ENCODE measurements at places on chromosomes 5 and 9.

- DNase-seq = no peak
Measured at GRCh38 chr9:123562844-123563346, 206.9 kb downstream of the CRB2 start.

DNA sequence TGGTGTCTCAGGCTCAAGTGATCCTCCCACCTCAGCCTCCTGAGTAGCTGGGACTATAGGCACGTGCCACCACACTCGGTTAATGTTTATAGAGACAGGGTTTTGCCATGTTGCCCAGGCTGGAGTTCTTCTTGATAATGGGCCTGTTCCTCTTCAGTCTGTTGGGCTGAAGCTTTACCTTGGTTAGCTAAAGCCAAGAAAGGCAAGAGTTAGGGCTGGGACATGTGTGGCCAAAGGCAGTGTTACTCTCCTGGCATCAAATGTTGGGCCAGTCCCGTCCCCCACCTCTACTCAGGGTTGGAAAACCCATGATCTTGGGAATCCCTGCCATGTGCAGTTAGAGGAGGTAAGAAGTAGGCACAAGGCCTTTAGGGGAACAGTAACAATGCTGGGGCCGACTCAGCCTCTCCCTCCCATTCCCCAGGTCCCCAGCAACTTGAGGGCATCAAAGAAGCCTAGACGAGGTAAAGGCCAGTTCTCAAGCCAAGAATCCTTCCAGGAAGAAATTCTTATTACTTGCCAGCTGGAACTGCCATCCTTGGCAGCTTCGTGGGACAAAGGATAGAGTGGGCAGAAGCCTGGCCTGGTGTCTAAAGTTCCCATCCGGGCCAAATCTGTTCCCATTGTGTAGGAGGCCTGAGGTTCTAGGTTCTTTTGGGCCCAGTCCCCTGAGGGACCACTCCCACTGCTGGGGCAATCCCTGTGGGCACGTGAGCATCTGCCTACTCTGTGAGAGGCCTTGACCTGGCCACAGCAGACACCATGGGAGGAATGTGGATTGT is 4.5 kb downstream of the EGR1 start:
- no peak for DNase-seq

DNA sequence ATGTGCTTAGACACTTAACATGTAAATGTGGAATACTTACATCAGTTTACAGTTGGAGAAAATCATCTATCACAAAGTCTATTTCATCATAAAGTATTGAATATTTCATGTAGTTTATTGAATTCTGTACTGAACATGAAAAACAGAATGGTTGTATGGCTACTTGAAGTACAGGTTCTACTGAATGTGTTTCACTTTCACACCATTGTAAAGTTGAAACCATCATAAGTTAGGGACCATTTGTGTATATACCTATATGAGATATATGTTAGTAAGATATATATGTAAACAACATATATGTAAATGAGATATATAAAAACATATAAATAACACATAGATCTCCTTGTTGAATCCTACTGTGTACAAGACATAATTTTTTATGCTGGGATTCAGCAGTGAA is 63.0 kb upstream of the TAF11L2 start:
- DNase-seq = no peak

DNA sequence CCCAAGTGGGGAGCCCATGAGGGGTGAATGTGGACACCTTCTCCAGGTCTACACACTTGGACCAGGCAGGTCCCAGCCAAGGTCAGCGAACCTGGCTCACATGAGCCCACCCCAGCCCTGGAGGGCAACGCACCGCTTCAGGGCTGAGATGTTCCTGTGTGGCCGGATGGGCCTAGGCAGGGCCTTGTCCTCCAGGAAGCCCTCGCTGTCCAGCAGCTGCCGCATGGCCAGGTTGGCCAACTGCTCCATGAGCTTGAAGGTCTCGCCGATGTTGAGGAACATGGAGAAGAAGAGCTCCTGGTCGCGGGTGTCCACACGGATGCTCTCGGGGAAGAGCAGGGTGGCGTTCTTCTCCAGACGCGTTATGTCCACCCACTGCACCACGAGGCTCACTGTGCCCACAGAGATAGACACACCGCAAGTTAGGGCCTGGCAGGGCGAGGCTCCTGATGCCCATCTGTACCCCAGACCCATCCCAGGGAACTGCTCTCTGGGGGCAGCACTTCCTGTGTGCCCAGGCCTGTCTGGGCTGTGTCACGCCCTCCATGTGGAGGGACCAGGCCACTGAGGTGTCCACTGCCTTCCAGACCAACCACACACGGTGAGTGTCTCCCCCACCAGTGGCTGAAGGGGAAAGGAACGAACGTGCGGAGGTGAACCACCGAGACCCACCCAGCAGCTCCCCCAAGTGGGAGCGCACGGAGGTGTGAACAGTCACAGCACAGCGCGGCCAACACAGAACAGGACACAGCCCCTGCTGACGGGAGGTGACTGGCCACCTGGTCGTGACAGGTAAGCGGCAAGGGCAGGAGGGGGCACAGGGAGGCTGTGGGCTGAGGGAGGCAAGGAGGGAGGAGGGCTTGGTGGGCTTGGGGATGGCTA is 14.4 kb downstream of the TBC1D9B start:
- DNase-seq = no peak

GRCh38 chr5:170426786-170427185 is 37.6 kb upstream of the KCNMB1 start:
- DNase-seq = no peak

DNA sequence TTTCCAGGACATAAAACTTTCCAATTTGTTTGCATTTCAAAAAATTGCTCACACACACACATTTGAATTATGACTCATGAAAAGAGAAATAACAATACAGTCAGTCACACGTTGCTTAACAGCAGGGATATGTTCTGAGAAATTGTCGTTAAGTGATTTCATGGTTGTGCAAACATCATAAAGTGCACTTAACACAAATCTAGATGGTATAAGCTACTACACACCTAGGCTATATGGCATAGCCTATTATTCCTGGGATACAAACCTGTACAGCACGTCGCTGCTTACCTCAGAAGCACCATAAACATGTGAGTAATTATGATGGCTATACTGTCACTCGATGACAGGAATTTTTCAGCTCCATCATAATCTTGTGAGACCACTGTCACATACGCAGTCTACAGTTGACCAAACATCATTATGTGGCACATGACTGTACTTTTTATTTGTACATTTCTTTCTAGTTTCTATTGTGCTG is 378.2 kb downstream of the ACTL7B start:
- DNase-seq = no peak

GRCh38 chr5:84986688-84987087 is 602.0 kb upstream of the EDIL3 start:
- DNase-seq = no peak

GRCh38 chr5:97412959-97413358 is 229.9 kb upstream of the RIOK2 start:
- no peak for DNase-seq

DNA sequence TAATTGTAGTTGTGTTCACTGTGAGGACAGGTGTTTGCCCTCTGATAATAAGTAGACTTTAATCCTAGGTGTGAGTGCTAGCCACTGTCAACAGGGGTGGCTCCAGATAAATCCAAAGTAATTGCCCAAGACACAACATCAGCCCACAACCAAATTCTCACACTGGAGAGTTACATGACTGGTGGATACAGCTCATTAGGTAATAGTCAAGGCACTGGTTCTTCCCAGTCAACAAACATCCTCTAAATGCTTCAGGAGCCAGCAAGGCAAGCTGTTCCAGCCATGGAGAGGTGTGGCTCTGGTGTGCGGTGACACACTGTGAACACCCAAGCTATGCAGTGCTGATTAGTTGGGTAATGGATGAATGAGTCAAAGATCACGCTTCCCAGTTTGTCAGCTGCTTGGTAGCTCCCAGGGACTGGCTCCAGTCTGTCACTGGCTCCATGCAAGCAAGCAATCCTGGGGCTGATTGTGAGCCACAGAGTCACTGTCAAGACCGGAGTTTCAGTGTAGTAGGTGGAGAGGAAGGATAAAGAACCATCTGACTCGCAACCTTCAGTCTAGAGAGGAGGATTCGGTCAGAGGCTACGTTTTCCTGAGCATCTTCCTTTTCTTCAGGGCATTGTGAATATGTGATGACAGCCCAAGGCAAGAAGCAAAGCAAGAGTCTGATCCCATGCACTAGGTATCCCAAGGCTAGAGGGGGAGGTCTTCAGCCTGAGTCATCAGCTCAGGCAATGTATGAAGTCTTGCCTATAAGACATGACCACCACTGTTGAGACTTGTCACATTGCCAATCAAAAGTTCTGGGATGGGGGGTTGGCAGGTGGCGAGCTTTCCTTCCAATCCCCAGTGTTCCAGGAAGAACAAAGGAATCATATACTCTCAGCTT is 63.1 kb downstream of the UGCG start:
- DNase-seq = peak; percentile 11

DNA sequence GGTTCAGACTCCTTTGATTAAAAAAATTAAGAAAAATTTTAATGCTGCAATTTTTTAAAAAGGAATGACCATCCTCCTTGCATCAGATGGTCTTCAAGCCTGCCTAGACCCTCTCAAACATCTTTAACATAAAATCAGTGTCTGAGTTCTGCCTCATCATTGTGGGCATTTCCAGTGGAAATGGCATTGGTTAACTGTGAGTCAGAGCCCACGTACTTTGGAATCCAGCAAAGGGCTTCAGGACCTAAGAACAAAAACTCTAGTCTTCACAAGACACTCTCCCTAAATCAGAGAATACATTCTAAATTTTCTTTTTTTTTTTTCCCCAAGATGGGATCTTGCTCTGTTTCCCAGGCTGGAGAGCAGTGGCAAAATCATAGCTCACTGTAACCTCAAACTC is 9.4 kb upstream of the C5orf15 start:
- DNase-seq = no peak

DNA sequence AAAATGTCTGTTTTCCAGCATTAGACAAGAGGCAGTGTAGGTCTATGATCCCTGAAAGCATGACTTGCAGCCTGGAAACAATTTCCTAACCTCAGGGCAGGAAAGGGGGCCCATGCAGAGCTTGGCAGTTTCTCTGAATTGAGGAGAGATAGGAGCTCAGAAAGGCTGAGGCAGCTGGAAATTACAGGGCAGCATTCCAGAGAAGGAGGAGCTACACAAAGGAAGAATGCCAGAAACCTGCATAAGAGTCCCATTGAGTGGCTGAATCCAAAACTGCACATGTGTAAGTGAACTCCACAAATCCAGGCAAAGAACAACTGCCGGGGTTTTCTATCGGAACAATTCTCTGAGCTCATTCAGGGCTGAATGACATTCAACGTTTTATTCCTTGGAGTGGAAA is 346.8 kb downstream of the PIK3R1 start:
- DNase-seq = peak; percentile 5

- no peak for DNase-seq
Measured at GRCh38 chr9:79371948-79372555, 199.7 kb upstream of the TLE4 start.

DNA sequence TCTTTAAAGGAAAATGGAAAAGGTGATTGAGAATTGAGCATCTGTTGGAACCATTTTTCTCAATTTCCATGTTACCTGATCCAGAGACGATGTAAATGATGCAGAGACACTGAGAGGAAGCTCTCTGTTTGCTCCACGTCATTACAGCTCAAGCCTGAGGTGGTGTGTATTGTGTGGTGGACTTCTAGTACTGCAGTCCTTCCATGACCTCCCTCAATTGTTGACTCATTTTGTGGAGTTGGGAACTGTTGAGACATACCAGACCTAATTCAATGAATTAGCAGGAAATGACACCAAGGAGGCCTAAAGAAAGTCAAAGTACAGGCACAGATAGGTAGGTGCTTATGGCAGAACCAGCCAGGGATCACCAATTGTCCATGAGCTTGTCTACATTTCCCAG is 15.6 kb upstream of the LVRN start:
- no peak for DNase-seq

DNA sequence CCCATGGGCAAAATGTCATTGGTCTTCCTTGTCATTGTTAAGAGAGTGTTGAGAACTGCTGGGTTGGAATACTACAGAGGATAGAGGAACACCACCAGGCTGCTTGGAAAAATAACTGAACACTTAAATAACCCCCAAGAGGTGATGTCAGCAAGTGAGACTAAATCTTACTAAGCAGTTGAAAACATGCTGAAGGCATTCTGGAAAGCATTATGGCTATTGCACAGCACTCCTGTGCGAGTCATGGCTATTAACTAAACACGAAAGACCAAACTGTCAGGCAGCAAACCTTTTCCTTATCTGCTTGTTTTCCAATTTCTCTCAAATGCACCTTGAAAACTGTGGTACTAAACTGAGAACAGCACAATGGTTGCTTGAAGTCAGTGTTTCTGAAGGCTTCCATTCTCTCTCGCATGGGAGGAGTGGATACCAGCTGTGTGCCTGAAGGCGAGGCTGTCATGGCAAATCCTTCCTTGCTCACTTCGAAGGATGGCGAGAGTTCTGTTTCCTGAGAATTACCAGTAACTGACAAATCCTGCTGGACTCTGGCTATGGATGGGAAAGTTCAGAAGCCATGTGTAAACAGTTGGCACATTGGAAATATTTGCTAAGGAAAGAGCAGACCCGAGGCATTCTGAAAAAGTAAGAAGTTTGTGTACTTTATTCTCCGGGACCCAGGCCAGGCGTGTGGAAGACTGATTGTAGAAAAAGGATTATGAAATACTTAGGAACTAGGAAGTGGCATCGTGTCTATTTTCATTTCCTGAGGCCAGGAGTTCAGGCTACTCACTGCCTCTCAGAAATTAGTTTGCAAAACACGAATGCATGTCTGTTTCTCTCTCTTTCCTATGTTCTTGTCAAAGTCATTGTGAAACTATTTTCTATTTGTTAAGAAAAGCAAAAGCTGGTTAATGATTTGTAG is 182.1 kb downstream of the DMRT2 start:
- DNase-seq = no peak

- DNase-seq = no peak
Measured at GRCh38 chr5:34535433-34535832, 120.7 kb upstream of the RAI14 start.
